Right renal cortex interstitium (tissue), 3 donors: ENCODE measurements at places on chromosomes 5 and 9.

DNA sequence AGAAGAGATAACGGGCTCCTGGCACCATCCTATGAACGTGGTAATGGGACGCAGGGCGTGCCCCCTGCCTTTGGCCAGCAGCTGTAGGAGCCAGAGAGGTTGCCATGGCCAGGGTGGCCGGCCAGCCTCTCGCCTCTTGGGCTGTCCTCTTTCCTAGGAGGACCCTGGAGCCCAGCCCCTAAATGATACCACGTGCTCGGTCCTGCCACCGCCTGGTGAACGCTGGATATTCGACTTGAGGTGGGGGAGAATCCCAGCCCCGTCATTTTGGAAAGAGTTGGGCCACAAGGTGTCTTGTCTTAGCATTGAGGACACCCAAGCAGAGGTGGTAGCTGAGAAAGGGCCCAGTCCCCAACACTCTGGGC lies 391 bp upstream of the NRG2 start:
- DNase-seq: no peak

- no peak for DNase-seq
Measured at GRCh38 chr5:178525906-178526732, 64.1 kb downstream of the COL23A1 start.

- no peak for DNase-seq
Measured at GRCh38 chr5:90503596-90503995, 25.8 kb downstream of the LYSMD3 start.

DNA sequence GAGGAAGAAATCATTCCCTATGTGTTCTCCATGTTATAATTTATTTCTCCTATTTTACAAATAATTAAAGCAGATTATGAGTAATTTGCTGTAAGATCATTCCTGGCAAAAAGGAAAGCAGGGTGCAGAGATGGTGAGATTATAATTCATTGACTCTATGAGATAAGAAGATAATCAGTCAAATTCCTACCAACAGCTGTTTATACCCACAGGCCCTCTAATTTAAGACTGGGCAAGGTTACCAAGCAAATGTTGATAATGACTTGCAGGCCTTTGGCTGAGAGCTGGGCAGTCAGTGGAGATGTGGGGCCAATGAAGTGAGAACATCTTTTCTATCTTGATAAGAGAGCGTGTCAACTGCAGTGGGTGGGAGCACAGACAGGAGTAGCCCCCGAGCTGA lies 222.7 kb downstream of the ICE1 start:
- no peak for DNase-seq

GRCh38 chr5:132830436-132831094 lies at the start of gene SHROOM1:
TSS of gene SHROOM1 (minus strand) at chr5:132830647. CDS start at chr5:132826140, 4,507 bp downstream.
- no peak for DNase-seq

- no peak for DNase-seq
Measured at GRCh38 chr9:126363847-126364671, 37.4 kb downstream of the MVB12B start.

GRCh38 chr9:755454-756381 lies 85.8 kb upstream of the DMRT1 start:
- DNase-seq: no peak

DNA sequence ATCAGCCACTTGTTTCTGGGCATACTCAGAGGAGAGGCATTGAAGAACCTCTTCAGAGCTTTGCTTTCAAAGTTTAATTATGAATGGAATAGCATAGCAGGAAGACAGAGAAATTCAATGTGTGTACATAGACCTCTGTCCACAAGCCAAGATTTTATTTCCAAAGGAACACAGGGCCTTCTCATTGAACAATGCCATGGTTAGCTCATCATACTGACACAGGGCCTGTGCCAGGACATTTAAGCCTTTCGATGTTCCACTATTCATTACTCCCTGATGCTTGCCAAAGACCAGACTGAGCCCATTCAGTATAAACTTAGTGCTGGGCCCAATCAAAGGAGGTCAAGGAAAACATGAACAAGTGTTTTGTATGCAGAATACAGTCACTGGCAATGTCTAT lies 280.8 kb downstream of the FBXL17 start:
- DNase-seq: no peak

DNA sequence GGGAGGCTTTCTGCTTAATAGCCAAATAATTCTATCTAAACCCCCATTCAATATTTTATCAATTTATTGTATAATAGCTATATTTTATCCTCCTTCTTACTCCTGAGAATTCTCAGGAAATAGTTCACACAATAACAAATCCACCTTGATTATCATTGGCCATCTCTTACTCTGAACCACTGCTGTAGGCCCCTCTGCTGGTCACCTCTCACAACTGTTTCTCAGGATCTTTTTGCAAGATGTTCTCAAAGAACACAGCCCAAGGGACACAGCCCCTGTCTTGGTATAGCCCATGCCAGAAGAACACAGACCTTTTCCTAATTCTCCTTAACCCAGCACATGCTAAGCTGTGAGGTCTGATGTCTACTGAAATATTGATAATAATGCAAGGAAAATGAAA lies 74.9 kb upstream of the HTR4 start:
- DNase-seq: no peak

- no peak for DNase-seq
Measured at GRCh38 chr9:38141746-38142591, 72.9 kb upstream of the SHB start.

- no peak for DNase-seq
Measured at GRCh38 chr9:14687042-14687719, 6.1 kb downstream of the ZDHHC21 start.

- no peak for DNase-seq
Measured at GRCh38 chr5:178192244-178192643, 5.1 kb upstream of the GMCL2 start.

DNA sequence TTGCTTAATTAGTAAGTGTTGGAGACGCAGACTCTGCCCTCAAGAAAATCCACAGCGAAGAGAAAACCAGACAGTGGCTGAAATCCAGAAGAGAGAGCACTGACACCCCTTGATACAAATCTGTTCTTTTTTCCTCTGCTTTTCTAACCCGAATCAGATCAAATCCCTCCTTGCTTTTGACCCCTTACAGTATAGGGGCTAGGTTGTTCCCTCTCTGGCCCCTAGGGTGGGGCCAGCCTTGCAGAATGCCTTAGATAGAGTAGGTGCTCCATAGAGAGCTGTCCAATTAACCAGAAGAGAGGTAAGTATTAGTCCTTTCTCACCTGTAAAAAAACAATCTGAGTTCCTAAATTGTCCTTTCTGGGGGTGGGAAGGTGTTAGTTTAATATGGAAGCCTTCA lies 10.1 kb downstream of the C1QTNF2 start:
- DNase-seq: no peak

- DNase-seq: no peak
Measured at GRCh38 chr9:132383462-132383883, 23.2 kb downstream of the TTF1 start.

DNA sequence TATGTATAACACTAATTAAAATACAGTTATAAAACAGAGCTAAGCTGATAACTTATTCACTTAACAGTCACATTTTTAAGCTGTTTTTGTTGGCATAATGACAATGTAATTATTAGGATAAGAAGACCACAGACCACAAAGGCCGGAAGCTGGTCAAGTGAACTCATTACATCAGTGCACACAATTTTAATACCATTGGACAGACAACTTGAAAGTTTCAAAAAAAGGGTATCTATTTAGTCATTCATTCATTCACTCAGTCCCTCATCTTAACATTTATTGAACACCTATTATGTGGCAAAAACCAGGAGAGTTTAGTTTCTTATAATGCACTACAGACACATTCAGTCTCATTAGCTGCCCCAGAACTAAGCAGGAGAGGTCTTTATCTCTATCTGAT lies 11.6 kb downstream of the ERP44 start:
- DNase-seq: no peak

- peak; percentile 62 for DNase-seq
Measured at GRCh38 chr9:78280982-78281668, 15.8 kb upstream of the PSAT1 start.

DNA sequence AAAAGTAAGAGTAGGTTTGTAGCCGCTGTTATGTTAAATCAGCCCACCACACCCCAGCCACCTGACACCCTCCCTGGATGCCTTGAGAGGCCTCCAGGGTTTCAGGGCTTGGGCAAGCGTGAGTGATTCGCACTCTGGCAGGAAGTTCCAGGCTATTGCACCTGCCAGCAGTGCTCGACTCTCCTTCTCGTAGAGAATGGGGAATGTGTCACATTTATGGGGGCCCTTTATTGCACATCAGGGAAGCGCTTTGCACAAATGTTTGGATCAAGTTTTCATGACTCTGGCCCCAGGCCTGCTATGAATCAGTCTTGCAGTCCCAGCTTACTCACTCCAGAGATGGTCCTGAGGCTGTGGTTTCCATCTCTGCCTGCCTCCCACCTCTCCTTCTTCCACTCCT lies 66.1 kb upstream of the ADRA1B start:
- no peak for DNase-seq

- no peak for DNase-seq
Measured at GRCh38 chr9:83204047-83204446, 141.1 kb upstream of the RASEF start.

- DNase-seq: no peak
Measured at GRCh38 chr9:68895741-68896478, 118.0 kb downstream of the PRKACG start.

GRCh38 chr5:136087961-136088871 lies 44.4 kb upstream of the SMAD5 start:
- no peak for DNase-seq

- DNase-seq: no peak
Measured at GRCh38 chr5:18702821-18703220, 1068.6 kb downstream of the TAF11L14 start.

DNA sequence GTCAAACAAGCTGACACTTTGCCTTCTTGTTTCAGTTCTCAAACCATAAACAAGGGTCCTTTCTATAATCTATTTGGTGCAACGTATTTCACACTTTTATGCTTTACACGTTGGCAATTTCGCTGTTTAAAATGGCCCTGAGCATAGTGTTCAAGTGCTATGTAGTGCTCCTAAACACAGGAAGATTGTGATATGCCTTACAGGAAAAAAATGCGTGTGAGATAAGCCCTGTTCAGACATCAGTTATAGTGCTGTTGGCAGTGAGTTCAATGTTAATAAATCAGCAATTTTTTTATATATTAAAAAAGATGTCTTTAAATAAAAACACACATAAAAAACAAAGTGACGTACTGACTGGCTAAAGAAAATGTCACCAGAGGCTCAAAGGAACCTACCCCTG lies 23.9 kb downstream of the CLINT1 start:
- no peak for DNase-seq

- no peak for DNase-seq
Measured at GRCh38 chr5:141872496-141873356, 5.5 kb downstream of the PCDH1 start.

DNA sequence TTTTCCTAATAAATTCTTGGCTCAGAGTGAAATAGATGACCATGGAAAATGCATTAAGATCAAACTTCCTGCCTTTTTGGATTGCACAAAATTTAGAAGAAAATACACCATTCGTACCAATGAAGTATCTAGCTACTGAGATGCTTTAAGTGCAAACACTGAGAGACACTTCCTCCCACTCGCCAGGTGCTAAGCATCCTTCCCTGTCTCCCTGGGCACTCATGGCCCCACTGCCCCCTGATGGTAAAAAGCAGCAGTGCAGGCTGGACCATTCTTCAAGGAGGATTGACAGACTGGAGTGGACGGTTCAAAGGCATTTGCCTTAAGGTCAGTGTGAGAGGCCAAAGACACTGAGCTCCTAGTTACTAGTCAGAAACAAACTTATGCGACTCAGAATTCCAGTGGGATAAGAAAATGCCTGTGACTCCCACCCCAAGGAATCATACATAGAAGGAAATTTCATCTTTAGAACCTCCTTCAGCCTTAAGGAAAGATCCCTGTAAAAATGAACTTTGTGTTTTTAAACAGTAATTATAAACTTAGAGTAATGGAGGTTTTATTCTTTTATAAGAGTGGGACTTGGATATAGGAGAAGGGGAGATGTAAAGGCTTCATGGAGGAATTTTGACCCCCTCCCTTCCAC lies 86.0 kb upstream of the SLC30A5 start:
- DNase-seq: peak; percentile 45

DNA sequence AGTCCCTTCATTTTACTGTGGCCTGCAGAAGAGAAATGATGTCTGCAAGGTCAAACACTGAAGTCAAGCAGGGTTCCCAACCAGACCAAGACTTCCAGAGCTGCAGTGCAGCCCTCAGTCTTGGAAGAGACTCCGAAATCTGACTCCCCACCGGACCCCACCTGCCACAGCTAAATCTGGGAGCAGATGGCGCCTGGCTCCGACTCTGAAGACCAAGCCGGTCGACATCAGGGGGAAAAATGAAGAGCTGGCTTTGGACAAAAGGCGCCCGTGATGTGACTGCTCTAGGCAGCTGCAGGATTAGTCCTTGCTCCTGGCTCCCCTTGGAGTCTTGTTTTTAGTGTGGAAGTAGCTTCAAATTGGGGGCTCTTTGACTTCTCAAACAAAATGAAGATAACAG lies 72.4 kb upstream of the ZNF622 start:
- DNase-seq: no peak

GRCh38 chr9:90871327-90871935 lies 69.8 kb downstream of the SYK start:
- DNase-seq: no peak

- no peak for DNase-seq
Measured at GRCh38 chr5:124744170-124744971, 2.1 kb downstream of the ZNF608 start.

GRCh38 chr9:23841304-23841703 lies 15.3 kb upstream of the ELAVL2 start:
- DNase-seq: no peak

DNA sequence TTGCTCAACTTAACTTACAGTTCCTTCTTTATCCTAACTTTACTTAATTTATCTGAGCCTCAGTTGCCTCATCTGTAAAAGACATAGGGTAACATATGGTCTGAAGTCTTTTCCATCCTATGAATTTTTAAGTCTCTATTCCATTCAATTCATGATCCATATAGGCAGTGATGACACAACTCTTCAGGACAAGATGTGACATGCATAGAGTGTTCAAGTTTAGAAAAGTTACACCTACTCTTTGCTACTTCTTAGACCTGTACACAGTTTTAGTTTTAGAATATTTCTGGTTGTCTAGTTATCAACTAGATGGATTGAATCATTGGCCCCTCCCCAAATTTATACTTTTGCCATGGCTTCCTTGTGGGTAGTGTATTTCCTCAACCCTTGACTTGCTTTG lies 50.7 kb upstream of the ELL2 start:
- no peak for DNase-seq

GRCh38 chr9:134459164-134459563 lies 132.9 kb downstream of the RXRA start:
- no peak for DNase-seq

DNA sequence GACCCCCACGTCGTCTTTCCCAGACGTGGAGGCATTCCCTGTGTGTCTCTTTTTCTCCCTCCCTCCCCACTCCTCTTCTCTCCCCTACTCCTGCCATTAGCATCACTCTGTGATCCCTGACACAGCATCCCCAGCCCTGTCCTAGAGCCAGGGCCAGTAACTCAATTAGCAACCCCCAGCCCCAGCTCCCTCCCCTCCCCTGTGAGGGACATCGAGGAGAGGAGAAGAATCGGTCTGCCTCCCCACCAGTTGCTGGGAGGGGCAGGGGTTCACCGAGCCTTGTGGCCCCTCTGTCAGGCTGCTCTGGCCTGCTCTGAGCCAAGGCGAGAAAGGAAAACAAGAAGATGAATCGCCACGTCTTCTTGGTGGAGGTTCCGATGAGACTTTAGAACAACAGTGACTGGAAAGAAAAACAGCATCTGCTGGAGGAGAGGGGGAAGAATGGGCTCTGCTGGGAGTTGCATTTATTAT lies 123.1 kb downstream of the PAPPA start:
- DNase-seq: no peak
